ENCODE measurements at places on chromosomes 3 and 15. TPM values are rescaled to one million over a fixed set of nuclear protein-coding genes. Genes with fewer than 3 reads are reported as not detected.

GOLGA6A gene
- 0.08 TPM for polyA plus RNA-seq

MIX23 gene
- polyA plus RNA-seq = 34.6 TPM

EPB42 gene
- 5.3 TPM for polyA plus RNA-seq

FAM107A gene
- polyA plus RNA-seq = 0.77 TPM

Measured in right lung (tissue), 10 donors.